ENCODE measurements at places on chromosomes 7 and 10. TPM values are rescaled to one million over a fixed set of nuclear protein-coding genes. Genes with fewer than 3 reads are reported as not detected.
A peak's percentile ranks its signal among the peaks of the same experiment; 100 is the strongest.

- peak; percentile 65 for DNase-seq
Observed at GRCh38 chr10:6409971-6410643, 170.0 kb downstream of the PRKCQ start.

GRCh38 chr10:5609952-5610616 is 56.3 kb downstream of the ASB13 start:
- no peak for DNase-seq

DNA sequence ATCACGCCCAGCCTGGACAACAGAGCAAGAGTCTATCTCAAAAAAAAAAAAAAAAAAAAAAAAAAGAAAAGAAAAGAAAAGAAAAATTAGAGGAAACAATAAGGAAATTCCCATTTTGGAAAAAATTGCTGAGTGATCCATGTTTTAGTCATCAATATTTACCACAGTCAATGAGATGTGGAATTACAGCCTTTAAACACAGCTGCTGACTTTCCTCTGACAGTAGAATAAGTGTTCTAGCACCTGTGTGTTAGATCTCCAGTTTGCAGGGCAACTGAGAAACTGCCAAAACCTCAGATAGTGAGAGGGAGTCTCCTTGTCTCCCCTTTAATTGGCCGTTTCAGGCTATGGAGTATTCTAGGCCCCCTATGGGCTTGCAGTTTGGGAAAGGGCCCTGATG is 520.1 kb downstream of the KCNMA1 start:
- no peak for DNase-seq

DNA sequence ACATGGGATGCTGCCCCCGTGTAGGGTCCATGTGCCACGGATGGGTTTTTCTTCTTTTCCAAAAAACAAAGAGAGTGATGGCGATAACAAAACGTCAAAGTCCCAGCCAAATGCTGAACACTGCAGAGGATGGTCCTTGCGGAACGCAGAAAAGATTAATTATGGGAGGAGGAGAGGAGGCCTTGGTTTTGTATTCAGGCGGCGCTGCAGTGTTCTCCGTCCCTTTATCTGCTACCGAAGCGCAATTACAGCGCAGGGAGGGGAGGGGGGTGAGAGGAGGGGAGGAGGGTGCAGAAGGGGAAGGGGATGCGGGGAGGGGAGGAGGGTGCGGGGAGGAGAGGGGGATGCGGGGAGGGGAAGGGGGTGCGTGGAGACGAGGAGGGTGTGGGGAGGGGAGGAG is 131.8 kb upstream of the PRKCQ start:
- DNase-seq = no peak

- DNase-seq = peak; percentile 57
Observed at GRCh38 chr7:76358011-76358480, 745 bp downstream of the YWHAG start.

GRCh38 chr7:56063500-56063881 is 595 bp upstream of the SUMF2 start:
- DNase-seq = no peak

DNA sequence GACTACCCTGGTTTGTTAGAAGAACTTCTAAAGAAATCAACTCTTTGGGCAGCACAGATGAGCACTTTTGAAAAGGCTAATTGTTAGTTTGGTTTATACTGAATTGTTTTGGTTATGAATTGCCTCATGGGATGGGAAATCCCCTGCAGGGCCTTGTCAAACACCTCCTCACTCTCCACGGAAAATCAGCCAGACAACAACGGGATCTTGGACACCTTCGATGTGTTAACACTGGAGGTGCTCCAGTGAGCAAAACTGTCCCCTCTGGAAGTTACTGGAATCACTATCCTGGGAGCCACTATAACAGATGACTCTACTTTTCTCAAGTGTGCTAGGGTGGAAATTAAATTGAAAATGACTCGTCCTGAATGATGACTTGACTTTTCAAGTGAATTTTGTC is 38.7 kb downstream of the CDK6 start:
- DNase-seq = no peak

- DNase-seq = no peak
Observed at GRCh38 chr7:71716690-71717089, 584.7 kb downstream of the GALNT17 start.

The DLD gene
- polyA plus RNA-seq = 109 TPM

The ETV1 gene
- polyA plus RNA-seq = 29.0 TPM

The EBLN1 gene
- polyA plus RNA-seq = not detected

The TAS2R5 gene
- 10.0 TPM for polyA plus RNA-seq

The WEE2 gene
- polyA plus RNA-seq = 0.36 TPM

Measured in renal pelvis (tissue), 12 donors.